Eye (tissue), 1 donor: ENCODE measurements at places on chromosomes 2 and 18.

DNA sequence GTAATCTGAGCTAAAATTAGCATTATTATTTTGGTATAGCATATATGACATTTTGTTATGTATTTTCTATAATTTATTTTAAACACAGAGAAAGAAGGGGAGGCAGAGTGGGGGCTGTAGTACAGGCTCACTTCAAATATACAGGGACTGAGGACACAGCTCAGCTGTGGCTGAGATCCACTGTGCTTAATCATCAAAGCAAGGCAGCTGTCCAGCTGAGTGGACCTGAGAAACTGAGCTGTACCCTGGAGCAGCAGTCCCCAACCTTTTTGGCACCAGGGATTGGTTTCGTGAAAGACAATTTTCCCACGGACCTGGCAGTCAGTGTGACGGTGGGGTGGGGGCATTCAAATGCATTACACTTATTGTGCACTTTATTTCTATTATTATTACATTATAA is 687.2 kb downstream of the RNF144A start:
- no peak for DNase-seq

- no peak for DNase-seq
These were observed 173.2 kb upstream of the ARL4C start for GRCh38 chr2:234670052-234670451.

DNA sequence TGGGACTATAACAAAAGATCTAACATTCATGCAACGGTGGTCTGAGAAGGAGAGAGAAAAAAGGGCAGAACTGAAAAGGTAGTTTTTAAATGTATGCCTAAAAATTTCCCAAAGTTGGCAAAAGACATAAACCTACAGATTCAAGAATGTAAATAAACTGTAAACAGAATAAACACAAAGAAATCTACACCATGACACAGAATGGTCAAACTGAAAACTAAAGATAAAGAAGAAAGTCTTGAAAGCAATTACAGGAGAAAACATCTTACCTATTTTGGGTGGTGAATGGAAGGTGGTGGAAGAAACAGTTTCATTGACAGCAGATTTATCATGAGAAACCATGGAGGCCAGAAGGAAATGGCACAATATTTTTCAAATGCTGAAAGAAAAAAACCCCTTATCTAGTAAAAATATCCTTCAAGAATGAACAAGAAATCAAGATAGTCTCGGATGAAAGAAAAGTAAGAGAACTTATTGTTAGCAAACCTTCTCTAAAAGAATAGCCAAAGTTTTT is 35.6 kb upstream of the ZNF397 start:
- no peak for DNase-seq

DNA sequence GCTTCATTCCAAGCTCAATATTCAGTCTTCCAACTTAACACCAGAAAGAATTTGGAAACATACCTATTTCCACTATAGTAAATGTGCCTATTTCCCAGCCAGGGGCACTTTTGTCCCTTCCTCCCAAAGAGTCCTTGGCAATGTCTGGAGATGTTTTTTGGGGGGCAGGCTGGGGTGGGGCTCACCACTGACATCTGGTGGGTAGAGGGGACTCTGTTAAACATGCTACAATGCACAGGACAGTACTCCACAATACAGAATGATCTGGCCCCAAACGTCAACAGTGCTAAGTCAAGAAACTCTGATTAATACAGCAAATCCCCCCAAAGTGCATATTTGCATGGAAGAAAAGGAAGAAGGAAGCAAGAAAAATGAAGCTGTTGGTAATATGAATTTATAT is 61.7 kb downstream of the SMIM21 start:
- no peak for DNase-seq
